Retinal pigment epithelial cell (primary cell): ENCODE measurements at places on chromosomes 7 and 10.

DNA sequence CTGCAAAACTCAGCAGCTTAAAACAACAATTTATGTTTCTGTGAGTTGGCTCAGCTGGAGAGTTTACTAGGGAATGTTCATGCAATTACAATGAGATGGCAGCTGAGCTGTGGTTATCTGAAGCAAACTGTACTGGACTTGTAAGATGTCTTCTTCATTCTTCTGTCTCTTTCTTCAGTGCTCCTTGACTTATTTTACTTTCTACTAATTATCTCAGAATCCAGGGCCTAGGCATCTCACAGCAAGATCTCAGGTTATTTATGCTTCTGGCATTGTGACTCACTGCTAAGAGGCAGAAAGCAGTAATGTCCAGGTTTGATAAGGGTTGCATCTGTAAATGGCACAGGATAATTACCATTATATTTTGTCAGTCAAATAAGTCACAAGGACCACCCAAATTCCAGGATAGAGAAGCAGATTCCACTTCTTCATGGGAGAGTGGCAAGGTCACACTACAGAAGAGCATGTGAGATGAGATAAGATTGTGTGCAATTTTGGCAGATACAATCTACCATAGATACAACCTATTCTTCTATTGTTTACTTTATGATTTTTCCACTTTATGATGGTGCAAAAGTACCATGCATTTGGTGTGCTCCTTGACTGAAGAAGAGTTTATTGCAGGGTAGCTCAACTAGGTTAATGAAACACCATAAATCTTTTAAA, 16.8 kb downstream of the VIM start:
- DNase-seq: no peak

DNA sequence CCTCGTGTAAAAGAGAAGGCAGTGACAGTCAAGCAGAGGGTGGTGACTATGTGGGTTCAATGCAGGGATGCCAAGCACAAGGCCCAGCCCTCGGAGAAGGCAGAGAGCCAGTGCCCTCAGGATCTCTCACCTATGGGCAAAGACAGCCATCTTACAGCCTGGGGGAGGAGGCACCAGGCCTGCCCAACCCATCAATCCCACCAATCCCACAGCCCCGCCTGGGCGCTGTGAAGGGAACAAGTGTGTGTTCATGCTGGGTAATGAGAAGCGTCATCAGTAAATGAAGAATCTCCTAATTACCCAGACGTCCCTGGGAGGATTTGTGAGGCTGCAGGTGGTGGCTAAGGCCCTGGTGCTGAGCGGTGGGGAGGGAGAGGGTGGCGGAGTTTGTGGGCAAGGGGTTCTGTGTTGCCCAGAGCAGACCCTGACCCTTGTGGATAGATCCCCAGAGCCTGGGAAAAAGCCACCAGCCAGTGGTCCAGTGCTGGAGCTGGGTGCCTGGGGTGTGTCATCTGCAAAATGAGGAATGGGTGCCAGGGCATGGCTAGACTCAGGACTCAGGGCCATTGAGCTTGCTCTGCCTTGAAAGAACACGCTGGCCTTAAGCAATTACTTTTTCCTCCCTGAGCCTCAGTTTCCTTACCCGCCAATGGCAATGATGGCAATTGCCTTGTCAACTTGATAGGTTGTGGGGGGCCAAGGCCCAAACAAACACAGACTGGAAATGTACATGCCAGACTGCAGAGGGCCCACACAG, 128.1 kb upstream of the UNC5B start:
- DNase-seq: no peak

GRCh38 chr10:12503311-12503710, 154.0 kb downstream of the CAMK1D start:
- no peak for DNase-seq

- no peak for DNase-seq
Measured at GRCh38 chr7:17037356-17037755, 155.6 kb upstream of the AGR3 start.

DNA sequence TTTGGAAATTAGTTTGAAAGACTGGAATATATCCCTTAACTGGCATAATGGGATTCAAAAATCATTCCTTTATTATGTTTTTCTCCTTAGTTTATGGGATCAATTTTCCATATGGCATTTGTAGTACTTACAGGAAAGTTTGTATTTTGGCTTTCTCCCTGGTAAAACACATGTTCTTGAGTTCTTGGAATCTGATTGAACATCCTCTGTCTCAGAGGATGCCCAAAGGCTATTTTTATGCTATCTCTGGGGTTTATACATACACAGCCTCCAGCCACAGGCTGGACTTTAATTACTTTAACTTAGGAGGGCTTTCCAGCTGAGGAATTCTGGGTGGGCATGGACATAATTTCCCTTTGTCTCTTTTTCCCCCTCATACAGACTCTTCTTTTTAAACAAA, 236.4 kb downstream of the HGF start:
- no peak for DNase-seq

DNA sequence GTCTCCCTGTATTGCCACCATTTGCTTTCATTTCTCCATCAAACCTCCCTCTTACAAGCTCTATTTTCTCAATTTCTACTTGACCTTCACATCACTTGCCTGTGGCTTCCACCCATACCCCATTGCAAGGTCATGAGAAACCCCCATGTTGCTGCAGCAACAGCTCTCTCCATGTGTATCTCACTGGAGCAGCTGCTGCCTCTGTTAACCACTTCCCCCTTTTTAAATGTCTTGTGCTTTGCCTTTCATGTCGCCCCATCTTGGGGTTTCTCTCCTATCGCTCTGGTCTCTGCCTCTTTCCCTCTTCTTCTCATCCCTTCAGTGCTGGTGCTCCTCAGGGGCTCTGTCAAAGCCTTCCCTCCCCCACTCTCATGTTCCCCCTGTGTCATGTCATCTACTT, 148.8 kb downstream of the CHN2 start:
- no peak for DNase-seq

DNA sequence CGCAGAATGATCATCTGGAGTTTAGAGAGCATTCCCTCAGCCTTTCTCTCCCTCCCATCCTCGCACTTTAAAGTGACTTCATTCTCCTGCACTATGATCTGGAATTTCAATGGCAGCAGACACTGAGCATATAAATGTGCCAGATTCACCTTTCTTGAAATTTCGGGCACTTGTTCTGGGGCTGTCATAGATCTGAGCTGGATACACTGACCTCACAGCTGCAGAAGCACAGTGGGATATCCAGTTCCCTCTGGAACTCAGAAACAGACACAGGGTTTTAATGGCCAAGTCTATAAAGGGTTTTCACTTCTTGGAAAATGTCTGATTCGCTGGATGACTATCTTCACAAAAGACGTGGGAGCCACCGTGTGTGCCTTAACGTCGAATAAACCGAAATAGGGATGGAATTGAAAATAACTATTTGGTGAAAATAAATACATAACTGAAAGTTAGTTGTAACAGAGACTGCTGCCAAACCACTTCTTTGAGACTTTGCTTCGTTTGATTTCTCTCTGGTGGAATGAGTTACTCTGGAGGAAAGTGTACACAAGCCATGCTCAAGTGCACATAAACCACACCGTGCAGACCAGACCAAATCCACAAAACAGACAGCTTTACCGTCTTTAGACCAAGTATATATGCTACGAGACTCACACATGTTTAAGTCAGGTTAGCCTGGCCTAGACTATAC, 126.1 kb downstream of the SVIL start:
- no peak for DNase-seq

DNA sequence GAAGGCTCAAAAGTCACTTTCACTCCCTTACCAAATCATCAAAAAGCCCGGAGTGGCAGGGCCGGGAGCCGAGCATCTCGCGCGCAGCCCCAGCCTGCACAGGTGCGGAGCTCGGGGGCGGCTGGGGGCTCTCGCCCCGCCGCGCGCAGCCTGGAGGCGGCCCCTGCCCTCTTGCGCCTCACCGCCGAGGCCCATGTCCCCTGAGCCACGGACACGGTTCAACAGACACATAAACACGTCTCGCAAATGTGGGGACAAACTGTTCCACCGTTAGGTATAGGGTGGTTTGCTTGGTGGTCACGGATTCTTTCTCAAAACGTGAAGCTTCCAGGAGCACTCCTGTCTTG, 700 bp downstream of the GSAP start:
- DNase-seq: no peak

GRCh38 chr7:148575640-148576411, 14.7 kb upstream of the C7orf33 start:
- no peak for DNase-seq

DNA sequence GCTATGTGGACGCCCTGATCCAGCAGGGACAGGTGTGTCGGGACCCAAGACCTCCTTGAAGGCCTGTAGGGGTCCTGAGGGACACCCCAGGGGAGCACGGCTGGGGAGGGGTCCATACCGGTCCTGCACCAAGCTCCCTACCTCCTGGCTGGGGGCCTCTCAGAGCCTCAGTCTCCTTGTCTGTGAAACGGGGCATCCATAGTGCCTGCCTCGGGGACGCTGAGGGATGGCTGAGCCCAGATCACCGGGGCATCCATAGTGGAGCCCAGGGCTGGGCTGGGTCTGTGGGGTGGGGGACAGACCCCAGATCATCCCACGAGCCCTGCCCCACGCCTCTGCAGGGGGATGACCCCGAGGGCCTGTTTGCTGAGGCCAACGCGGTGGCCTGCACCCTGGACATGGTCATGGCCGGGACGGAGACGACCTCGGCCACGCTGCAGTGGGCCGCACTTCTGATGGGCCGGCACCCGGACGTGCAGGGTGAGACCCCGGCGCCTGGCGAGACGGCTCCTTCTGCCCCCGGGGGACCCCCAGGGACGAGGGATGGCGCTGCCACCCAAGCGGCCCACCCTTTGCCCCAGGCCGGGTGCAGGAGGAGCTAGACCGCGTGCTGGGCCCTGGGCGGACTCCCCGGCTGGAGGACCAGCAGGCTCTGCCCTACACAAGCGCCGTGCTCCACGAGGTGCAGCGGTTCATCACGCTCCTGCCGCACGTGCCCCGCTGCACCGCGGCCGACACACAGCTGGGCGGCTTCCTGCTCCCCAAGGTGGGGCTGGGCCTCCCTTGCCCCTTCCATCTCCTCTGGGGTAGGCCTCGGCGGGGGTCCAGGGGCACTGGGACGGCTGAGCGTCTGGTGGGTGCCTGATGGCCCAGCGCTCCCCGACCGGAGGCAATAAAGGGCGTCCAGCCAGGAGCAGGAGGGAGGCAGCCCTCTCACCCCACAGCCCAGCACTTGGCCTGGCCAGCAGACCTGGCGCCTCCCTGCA, 4.1 kb downstream of the CYP2W1 start:
- DNase-seq: no peak

DNA sequence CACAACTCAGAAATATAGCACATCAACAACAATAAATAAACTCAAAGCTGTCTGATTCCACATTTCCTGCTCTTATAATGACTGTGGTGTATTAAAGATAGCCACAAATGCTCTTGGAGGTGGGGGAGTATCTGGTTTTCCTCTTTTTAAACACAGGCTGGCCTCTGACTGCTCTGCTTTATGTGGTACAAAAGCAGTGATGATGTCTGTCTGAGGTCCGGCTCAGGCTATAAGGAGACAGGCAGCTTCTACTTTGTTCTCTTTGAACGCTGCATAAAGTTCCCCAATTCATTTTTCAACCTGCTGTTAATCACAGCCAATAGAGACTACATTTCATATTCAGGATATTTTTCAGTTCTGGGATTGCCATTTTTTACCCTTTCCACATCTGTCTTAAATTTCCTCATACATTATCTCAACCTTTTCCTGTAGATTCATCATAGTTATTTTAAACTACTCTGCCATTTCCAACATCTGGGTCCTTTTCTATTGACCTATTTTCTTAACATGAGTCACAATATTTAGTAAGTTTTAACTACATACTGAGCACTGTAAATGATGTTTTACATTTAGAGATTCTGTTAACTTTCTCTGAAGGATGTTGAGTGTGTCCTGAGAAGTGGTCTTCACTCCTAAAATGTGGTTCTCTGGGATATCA, 64.9 kb downstream of the CRPPA start:
- DNase-seq: no peak

DNA sequence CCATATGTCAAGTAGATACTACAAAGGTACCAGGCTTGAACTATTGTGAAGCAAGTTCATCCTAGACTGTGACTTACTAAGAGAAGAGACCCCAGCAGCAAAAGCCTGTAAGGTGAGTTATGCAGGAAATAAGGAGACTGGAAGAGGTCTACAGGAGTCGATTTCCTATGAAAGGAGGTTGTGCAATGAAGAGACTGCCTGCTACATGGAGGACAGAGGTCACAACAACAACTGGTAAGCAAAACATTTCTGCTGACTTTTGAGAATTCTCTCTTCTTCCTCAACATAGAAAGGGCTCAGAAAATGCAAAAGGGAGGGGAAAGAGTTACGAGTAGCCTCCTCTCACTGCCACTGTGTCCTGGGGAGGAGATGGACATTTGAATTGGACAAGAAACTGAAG, 42.4 kb downstream of the PDK4 start:
- DNase-seq: no peak

- no peak for DNase-seq
Measured at GRCh38 chr10:96306516-96306915, 2.3 kb downstream of the DNTT start.

DNA sequence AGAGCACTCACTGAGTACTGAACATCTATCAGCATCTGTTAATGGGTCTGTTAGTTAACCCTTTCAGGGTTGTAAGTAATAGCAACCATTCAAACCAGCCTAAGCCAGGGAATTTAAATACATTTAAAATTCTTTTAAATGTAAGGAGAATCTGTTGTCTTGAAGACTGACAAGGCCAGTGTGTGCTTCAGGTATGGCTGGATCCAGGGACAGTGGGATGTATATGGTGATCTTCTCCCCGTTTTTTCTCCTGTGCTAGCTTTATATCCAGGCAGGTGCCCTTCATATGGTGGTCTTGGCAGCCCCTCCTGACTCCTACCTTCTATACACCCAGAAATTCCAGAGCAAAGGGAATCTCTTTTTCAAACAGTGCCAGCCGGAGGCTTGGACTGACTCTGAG, 46.6 kb upstream of the DAGLB start:
- no peak for DNase-seq

DNA sequence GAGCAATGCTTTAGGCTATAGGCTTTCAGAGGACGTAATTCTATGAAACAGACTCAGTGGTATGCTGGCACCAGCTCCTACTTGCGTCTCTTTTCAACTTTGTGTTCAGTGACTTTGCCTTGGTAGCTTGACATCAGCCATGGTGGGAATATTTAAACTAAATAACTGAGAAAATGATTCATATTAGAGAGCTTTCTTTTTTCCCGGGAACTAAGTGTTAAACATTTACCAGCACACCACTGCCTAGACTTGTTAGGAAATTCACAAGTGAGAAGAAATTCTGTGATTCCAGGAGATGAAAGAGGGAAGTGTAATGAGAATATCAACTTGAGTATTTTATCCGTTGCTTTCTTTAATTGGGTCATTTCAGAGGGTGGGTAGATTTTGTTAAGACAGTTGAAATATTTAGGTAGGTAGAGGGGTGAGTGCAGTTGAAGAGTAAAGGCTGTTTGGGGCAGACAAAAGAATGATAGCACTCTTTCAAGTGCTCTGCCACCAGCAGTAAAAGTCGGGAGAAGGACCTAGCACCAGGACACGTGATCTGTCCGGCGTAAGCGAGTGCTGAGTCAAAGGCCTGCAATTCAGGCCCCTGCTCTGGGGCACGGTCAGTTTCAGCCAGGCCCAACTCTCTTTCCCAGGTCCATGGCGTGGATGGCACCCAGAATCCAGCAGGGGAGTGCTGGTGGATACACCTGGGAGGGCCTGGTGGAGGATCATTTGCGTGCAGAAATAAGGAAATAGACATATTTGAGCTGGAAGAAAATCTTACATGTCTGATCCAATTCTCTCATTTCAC, 206.3 kb downstream of the SNX10 start:
- no peak for DNase-seq
